Umbilical cord (tissue), 2 donors: ENCODE measurements at places on chromosomes 2 and 18.
A peak's percentile ranks its signal among the peaks of the same experiment; 100 is the strongest.

- peak; percentile 14 for DNase-seq
Measured at GRCh38 chr2:58428096-58429013, 187.2 kb upstream of the FANCL start.

DNA sequence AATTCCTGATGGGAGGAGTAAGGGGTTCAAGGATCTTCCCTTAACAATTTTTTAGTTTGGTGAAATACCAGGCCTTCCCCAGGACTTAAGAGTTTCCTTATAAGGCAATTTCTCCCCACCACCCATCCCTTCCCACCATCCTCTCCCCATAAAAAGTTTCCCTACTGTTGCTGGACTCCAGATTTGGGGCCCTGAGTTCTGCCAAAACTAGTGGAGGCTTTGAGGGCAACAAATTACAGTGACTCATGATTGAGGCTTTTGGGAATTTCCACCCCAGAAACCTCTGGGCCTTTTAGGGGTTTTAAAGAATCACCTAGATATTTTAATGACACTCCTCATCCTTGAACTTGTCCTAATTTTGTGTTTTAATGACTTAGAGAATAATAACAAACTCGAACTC lies 14.3 kb upstream of the EN1 start:
- no peak for DNase-seq

DNA sequence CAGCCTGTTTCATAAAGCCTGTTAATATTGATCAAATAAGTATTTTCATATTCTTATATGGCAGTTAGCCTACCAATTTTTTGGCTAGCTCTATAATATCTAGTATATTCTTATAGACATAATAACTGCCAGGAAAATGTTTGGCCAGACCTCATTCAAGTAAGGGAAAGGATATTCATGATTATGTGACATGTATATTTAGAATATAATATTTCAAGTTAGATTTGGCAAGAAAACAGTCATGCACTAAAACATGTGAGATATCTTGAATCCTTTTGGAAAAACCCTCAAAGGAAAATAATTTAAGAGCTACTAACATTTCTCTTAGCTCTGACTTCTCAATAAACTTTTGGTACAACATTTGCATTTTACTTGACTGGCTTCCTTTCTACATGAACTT lies 694.1 kb downstream of the PLCL1 start:
- peak; percentile 55 for DNase-seq

- no peak for DNase-seq
Measured at GRCh38 chr2:7016601-7017211, 99.5 kb downstream of the RNF144A start.

DNA sequence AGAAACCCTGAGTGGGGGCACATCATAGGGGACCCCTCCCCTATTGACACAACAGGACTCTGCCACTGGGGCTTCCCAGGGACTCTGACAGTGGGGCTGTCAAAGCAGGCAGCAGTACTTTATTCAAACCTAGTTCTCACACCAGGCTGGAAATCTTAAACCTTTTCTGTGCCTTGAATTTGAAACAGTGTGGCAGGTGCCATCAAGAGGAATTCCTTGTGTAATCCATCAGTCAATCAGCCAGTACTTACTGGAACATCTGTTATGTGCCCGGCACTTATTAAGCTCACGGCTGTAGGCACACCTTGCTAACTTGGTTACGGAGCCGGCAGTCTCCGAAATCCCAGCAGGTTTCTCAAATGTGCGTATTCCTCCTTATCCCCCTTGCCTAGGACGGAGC lies 12.0 kb downstream of the GLI2 start:
- no peak for DNase-seq

DNA sequence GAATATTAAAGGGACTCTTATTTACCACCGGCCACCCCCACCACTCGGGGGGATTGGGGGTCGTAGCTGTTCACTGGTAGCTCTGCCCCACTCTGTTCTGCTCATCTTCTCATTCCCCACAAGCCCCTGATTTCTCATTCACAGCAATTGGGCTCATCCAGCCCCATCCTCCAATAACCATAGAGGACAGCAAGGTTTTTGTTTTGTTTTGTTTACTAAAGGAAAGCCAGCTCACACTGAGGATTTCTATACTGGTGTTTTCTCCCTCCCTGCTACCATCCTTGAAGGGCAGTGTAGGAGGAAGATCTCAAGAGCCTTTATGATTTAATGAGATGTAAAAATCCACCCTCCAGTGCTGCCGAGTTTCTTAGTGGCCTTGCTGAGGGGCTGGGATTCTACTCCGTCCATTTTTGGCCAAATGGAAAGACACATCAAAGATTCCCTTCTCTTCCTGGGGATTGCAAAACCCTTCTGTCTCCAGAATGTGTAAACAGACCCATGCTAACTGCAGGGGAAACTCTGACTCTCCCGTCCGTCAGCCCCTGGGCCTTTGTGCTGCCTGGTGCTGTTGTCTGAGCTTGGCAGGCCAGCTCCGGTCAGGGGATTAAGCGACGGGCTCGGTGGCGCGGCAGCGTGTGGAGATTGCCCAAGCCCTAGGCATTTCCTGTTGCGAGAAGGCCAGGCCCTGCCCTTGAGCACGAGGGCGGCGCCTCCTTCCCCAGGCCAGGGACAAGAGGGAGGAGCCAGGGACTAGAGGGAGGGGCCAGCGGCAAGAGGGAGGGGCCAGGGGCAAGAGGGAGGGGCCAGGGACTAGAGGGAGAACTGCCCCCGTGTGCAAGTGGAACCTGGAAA lies 165.0 kb downstream of the ANTXR1 start:
- DNase-seq = peak; percentile 95

GRCh38 chr2:75310876-75311275 lies 111.6 kb upstream of the TACR1 start:
- no peak for DNase-seq
